ENCODE measurements at places on chromosomes 6 and 20.

DNA sequence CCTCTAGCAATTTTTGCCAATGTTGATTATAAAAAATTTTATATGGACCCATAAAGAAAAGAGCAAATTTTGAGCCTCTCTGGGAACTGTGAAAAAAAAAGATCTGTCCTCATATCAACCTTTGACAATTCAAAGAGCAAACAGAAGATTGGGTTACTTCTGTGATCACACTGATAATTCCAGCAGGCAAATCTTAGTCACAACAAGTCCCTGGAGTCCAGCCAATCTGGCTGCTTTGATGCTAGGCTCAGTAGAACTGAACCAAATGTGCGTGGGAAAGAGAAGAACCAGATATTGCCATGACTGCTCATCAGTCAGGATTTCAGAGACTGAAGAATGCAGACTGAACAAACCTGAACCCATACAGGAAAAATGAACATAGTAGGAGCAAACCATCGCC, 438.4 kb upstream of the FLRT3 start:
- DNase-seq: peak; percentile 41

GRCh38 chr6:14360565-14360964, 243.0 kb downstream of the CD83 start:
- DNase-seq: no peak

DNA sequence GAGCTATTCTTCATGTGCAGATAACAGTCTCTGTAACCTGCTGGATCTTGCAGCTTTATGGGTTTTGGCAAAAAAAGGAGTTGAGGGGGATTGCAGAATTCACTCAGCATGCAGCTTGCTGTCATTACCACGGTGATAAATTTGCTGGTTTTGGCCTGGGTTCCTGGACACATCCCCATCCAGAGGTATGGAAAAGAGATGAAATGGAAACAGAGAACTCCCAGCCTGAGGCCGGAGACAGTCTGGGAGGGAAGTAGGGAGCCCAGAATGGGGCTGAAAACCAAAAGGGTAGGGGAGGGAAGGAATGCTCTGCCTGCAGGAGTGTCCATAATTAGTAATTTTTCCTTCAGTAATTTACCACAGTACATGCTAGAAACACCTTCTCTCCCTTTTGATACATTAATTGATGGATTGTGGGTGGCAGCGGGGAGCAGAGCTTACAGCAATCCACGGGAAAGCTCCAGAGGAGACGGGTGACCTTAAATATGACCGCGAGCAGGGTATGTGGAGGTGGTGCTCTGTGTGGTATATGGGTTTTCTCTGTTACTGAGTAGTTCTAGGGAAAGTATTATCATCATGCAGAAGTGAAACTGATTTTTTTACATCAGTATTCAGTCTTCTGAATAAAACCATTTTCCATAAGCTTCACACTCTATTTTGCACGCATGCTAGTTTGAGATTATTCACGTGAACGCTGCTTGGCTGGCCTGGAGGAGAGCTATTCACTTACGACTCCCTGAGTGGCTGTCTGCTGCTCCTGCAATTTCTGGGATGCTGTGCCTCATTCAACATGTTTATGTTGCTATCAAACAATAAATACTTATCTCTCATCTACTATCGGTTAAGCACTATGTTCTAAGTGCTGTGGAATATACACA, 66.3 kb upstream of the KCNK16 start:
- DNase-seq: peak; percentile 1

- no peak for DNase-seq
Measured at GRCh38 chr20:23079016-23079351, 7.1 kb downstream of the CD93 start.

GRCh38 chr6:151209071-151209831, 30.5 kb upstream of the AKAP12 start:
- DNase-seq: peak; percentile 13

- DNase-seq: no peak
Measured at GRCh38 chr6:112903361-112903760, 556.2 kb downstream of the RFPL4B start.

DNA sequence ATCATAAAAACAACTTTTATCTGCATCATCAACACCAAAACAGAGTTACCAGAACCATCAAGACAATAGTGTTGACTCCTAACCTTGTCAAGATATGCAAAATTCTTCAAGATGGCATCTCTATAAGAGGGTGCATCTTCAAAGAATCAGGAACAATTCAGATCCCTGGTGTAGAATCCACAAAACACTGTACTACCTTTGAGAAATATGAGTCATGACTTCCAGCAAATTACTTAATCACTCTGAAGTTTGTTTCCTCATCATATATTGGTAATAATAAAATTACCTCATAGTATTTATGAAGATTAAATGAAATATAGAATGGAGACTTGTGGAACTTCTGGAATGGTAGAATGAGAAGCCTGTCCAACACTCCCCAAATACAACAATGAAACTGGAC, 221.3 kb upstream of the SUPT3H start:
- no peak for DNase-seq

GRCh38 chr6:138349891-138350290, 27.8 kb upstream of the SMIM28 start:
- peak; percentile 54 for DNase-seq

- no peak for DNase-seq
Measured at GRCh38 chr20:61760321-61760720, 305.4 kb downstream of the TAF4 start.

- peak; percentile 95 for DNase-seq
Measured at GRCh38 chr6:83270971-83271719, 78.0 kb downstream of the RWDD2A start.

DNA sequence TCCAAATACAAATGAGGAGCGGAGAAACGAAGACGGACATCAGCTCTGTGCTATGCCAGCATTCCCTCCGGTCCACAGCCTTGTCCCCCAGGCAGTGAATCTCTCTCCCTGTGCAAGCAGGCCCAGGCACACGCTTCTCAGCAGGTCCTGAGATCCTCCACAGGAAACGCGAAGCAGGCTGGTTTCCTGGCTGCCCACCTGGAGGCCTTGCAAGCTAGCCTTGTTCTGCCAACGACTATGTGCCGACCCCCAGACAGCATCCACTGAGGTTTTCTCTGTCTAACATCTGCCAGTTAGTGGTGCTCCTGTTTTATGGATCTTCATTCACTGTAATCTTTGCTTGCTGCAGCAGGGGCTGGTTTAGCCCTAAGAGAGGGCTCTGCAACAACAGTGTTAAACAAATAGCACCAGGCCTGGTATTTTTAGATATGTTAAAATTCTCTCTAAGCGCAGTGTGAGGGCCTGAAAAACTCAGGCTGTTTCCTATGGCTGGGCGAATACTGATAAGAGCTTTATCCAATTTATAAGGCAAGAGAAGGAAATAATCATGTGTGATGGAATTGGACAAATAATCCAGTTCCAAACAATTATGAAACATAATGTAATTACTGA, 386.0 kb upstream of the ARID1B start:
- no peak for DNase-seq

DNA sequence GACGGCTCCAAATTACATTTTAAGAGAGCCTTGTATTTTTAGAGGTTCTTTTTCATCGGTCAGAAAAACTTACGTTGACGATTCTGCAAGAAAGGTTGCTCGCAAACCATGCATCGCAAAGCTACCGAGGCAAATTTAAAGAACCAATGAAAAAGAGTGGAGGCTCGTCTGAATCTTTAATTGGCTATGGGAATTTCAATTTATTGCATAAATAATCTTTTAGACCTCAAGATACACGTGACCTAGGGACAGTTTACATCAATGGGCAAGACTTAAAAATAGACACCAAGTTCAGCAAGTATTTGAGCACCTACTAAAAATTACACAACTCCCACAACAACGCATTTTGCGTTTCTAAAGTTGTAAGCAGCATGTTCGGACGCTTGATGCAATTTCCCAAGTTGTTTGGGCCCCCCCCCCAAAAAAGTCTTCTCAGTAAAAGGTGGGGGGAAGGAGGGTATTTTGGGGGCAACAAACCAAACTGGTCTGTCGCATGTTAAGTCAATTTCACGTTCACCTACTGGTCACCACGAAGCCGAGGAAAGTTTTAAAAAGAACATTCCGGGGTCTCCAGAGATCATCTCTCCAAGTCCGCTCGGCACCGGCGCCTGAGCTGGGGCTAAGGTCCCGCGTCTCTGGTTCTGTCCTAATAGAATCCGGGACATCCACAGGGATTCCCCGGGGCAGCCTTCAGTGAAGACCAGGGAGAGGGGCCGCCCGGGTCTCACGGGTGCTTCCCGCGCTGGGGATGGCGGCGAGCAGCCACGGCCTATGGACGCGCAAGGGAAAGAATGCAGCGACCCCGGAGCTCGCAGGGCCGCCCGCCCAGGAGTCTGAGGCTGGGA, 851 bp downstream of the SNX5 start:
- peak; percentile 66 for DNase-seq

- peak; percentile 83 for DNase-seq
Measured at GRCh38 chr6:53492860-53493634, 51.9 kb downstream of the GCLC start.

DNA sequence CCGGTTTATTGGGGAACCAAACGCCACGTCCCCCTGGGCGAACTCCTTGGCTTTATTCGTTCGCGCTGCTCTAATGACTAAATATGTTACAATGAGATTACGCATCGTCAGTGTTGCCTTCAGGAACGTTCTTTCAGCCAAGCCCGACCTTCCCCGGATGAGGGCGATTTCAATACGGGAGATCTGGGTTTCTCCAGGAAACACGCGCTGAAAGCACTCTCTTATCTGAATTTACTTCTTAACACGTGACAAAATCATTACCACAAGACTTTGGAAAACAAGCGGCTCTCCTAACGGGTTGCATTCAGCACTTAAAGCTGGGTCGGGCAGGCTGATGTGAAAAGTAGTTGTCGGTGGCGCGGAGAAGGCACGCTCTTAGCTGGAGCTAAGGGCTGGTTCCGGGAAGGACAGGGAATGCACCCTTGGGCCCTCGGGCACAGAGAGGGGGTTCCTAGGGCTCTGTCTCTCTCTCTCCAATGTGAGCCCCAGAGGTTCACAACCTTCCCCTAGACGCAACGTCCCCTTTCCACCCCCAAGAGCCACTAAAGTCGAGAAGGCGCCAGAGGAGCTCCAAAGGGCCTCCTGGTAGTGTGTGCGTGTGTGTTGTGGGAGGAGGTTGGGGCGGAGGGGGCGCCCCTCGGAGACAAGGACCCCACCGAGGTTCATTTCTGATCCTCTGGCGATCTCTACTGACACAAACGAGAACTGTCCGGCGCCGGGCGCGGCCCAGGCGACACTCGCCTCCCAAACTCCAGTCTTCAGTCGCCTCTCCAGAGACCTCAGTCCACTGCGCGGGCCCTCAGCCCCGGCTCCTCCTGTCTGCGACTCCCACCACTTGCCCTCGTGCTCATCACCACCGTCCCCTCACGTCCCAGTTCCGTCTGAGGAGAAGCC, 7.1 kb upstream of the NKX2-2 start:
- peak; percentile 37 for DNase-seq

GRCh38 chr20:32885185-32885584, 26.5 kb downstream of the EFCAB8 start:
- no peak for DNase-seq

- DNase-seq: peak; percentile 64
Measured at GRCh38 chr20:50513169-50514034, 3.2 kb downstream of the PTPN1 start.

GRCh38 chr20:32655903-32656512, 17.7 kb downstream of the C20orf203 start:
- DNase-seq: no peak

DNA sequence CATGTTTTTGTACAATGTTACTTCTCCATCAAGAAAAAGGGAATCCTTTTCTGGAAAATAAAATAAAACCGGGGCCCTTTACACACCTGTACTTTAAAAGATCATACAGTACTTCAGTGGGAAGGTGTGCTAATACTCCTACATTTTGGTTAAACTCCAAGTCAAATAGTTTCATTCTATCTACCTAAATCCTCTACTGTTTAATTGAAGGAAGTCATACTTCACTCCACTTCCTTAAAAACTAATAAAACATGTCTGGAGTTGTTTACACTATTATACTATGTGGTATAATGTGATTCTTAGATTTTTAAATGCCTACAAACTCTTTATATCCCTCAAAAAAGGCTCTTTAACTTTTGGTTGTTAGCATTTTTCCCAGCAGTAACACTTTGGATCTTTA, 18.6 kb upstream of the HBS1L start:
- no peak for DNase-seq

DNA sequence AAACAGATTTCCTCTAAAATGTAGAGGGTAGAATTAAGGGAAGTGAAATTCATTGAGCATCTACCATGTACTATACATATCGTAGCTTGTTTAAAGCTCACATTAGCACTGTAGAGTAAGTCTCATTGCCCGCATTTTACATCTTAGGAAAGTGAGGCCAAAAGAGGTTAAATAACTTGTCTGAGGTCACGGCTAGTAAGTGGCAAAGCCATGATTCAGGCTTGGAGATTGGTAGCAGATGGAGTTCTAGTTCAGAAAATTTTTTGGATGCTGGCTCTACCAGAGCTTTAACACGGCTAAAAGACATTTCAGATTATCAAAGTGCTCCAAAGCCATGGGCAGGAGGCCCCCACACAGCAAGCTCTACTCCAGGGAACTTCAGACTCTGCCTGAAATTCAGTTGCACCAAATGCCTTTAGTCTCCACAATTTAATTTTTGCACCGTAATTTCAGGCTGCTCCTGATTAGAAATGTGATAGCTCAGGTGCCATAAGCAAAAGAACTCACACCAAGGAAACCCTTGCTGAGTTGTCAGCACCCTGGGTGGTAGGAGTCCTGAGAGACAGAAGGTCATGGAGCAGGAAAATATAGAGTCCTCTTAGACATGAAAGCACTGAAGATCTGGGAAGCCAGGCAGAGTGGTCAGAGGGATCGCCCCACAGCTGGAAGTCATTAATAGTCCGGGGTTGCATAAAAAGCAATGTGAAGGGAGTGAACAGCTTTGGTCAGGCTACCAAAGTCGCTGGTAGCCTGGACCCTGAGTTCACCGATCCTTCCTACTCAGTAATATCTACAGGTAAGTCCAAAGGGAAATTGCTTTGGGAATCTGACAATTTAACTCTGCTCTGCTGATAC, 55.2 kb upstream of the ASIP start:
- peak; percentile 46 for DNase-seq

- DNase-seq: peak; percentile 60
Measured at GRCh38 chr6:38012573-38012972, 193.0 kb downstream of the ZFAND3 start.

- no peak for DNase-seq
Measured at GRCh38 chr20:35410613-35411012, 1.2 kb downstream of the UQCC1 start.

- DNase-seq: no peak
Measured at GRCh38 chr20:17456279-17456678, 74.9 kb downstream of the BFSP1 start.

DNA sequence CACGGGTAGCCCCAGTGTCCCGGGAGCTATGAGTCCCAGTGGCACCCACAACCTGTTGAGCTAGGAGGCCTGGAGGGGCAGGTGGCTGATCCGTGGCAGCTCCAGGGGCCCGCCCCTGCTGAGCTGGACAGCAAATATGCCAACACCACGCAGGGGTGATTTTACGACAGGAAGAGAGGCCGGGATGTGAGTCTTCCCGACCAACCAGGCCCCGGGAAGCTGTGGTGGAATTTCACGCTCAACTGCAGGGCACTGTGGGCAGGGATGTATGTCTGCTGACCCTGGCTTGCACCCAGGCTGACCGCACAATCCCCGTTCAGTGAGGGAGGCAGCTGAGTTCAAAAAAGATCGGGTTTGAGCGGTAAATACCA, 183.9 kb downstream of the ERMARD start:
- no peak for DNase-seq

All from fibroblast of the aortic adventitia (primary cell).